ENCODE measurements at places on chromosomes 7 and 10.

DNA sequence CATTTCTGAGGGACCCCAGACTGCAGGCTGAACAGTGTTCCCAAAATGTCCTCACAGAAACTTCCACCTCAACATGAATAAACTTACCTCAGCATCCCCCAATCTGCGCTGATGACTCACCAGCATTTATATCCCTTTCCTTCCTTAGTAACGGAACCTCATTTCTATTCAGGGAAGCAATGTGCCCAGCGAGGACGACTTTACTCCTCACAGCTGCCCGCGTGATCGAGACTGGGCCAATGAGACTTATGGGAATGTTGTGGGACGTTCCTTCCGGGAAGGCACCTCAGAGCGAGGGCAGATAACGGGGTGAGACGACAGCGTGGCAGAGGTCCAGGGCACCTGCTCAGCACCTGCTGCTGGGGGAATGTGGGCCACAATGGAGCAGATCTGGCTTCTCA, 73.1 kb upstream of the CAMK2B start:
- no peak for DNase-seq

- DNase-seq, result no peak
These were observed 25.3 kb downstream of the PRSS2 start for GRCh38 chr7:142796001-142796500.

DNA sequence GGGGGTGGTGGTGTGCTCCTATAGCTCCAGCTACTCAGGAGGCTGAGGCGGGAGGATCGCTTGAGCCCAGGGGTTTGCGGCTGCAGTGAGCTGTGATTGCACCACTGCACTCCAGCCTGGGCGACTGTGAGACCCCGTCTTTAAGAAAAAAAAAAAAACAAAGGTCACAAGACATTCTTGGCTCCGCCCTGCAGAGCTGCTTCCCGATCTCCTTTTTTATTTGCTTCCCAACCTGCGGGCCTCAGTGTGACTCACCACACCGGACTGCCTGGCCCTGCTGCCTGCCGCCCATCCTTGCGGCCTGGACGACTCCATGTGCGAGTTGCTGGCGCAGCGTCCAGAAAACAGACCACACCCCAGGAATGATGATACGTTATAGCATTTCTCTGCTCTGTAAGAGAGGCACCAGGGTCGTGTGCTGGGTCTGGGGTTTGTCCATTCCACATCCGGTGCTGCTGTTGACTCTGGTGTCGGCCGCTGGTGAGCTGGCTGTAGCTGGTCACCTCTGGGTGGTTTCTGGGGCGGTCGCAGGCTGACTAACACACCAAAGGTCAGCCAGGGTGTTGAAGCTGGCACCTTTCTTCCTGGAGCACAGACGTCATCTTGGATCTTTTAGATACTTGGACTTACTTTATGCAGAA, 123.6 kb downstream of the TCF7L2 start:
- no peak for DNase-seq

GRCh38 chr7:1164436-1164835, 4.4 kb upstream of the ZFAND2A start:
- no peak for DNase-seq

DNA sequence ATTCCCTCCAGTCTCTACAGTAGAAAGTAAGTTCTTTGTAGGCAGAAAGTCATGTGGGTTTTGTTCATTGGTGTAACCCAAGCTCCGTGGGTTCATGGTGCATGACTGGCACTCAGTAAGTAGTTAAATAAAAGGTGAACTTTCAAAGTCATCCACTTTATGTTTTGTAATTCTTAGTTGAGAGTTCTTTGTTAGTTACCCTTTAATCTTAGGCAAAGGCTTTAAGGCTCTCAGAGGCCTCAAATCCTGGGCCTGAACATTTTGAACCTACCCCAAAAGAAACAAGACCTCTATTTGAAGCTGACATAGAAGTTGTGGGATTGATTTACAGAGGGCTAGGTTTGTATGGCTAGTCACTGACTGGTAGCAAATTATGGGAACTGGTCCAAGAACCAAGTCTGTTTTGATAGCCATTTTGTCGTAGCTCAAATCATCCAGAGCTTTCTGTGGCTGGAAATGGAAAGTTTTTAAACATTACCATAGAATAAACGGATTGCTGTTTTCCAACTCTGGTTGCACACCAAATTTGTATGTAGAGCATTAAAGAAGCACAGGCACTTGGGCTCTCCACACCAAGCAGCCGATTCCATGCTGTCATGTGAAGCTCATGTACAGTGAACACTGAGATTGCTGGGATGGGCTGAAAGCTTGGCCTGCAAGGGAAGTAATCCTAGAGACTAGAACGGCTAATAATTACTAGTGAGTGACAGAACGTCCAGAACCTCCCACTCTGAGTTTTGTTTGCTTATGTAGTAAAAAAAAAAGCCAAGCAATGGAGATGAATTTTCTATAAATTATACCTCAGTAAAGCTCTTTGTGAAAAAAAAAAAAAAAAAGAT, 53.5 kb downstream of the DENND11 start:
- no peak for DNase-seq

DNA sequence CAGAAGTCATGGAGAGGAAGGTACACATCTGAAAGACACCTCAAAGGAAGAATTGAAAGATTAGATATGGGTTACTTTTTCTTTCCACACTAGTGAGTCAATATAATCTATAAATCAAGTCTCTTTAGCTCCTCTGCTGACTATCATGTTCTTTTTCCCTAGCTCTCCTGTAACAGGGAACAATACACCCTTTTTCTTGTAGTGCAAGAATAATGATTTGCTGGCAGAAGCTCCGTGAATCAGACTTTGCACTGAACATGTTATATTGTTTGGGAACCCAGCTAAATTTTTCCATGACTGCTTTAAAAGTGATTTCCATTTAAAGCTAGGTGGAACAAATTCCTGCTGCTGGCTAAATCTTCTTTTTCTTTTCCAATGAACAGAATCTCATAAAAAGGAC, 756.6 kb upstream of the C7orf33 start:
- no peak for DNase-seq

DNA sequence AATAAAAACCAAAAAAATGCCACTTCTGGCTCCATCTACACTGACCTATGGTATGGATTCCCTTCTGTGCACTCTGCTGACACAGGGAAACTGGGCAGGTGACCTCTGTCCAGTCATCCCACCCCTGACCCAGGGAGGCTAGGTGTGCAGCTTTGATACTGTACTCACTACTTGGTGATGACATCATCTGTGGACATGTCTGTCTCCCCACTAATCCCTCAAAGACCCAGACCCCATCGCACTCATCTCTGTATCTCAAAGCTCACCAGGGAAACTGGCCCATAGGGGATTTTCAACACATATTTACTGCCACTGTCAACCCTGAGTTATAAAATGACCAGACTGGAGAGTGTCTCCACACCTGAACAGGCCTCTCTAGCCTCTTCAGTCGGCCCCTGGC, 10.6 kb downstream of the SGMS1 start:
- DNase-seq, result no peak

GRCh38 chr7:140650367-140650766, 9.8 kb upstream of the DENND2A start:
- no peak for DNase-seq

DNA sequence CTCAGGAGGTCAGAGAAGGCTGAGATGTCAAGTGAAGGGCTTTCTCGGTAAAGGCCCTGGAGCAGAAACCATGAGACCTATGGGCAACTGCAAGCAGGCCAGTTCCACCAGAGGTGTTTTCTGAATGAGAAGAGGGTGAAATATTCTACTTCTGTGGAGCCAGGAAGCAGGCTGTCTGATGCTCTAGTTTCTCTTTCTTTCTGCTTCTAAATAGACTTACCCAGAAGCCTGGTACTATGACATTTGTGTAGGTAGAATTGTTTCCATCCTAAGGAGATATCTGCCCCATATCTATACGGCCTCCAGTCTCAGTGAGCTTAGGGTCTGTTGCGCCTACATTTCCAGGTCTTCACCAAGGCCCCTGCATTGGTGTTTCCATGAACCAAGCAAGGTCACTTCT, 73.4 kb upstream of the CC2D2B start:
- no peak for DNase-seq

- DNase-seq, result no peak
These were observed 220.3 kb downstream of the STK31 start for GRCh38 chr7:23930312-23930711.

GRCh38 chr7:47610506-47611044, 28.7 kb upstream of the TNS3 start:
- DNase-seq, result no peak

- no peak for DNase-seq
These were observed 63.1 kb downstream of the TMEM209 start for GRCh38 chr7:130141884-130142653.

- no peak for DNase-seq
These were observed 154.6 kb upstream of the HGF start for GRCh38 chr7:81924494-81924893.

DNA sequence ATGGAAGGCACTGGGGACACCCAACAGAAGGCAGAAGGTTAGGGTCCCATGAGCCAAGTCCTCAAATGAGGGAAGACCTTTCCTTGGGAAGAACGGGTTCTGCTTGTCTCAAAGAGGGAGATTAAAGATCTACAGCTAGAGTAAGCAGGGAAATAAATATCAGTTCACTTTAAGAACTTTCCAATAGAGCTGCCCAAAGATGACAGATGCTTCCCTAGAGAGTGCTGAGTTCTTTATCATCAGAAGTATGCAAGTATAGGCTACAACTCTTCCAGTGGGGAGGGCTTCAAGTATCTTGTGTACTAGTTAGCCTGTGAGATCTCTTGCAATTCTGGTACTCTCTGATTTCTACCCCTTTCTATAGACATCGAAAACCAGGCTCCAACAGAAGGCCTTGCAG, 39.4 kb downstream of the EMX2 start:
- no peak for DNase-seq

DNA sequence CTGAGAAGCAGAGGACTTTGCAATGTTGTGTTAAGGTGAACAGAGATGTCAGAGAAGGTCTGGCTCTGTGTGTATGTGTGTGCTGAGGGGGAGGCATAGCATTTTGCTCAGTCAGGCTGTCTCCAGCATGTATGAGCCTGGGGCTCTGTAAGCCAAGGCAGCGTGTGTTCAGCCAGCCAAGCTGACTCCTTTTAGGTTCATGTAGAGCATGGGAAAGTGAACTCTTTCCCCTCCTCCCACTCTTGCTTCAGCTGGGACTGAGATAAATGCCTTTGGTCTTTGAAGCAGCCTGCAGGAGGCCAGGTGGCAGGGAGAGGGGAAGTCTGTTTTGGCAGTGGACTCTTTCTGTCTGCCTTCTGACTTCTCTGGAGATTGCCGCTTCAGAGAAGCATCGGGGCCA, 3.8 kb downstream of the SFXN2 start:
- DNase-seq, result peak; percentile 49

DNA sequence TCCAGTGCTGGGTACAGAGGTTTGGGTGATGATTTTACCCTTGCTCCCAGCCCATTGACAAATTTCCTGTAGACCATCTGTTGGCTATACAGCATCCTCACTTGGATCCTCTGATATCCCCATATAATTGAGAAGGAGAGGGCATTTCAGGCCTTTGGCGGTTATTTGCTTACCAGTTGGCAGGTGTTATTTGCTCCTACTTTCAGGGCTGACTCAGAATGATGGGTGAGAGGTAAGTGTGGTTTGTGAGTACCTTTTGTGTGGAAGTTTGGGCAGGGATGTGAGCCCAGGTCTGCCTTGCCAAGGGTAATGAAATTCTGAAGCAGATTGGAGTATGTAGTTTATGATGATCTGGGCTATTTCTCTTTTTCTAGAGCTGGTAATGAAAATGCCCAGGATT, 93.6 kb downstream of the LRMDA start:
- DNase-seq, result no peak

Measured in Kasumi-1 (cell line).